Fibroblast of skin of left biceps (primary cell): ENCODE measurements at places on chromosomes 3 and 15.

GRCh38 chr3:105334138-105334882 lies 32.4 kb upstream of the ALCAM start:
- no peak for DNase-seq

- DNase-seq: no peak
Observed at GRCh38 chr3:194320100-194320499, 31.0 kb downstream of the CPN2 start.

DNA sequence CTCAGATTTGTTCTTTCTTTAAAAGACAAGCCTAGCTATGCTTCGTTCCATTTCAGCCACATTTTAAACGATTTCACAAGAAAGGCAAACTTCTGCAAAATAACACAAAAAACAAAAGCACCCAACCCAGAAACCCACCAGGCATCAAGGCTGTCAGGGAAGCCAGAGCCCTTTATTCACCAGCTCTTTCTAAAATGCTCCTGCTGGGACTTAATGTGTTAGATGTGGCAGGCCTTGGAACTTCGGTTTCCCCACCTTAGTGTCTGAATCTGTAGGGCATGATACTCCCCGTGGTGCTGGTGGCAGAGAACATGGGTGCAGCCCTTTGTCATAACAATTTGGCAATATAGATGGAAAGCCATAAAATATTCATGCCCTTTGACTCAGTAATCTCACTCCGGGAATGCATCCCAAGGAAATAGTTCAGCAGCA lies 56.8 kb upstream of the LCTL start:
- DNase-seq: no peak

- peak; percentile 59 for DNase-seq
Observed at GRCh38 chr3:124826703-124827102, 60.5 kb downstream of the ITGB5 start.

- no peak for DNase-seq
Observed at GRCh38 chr15:65940618-65940909, 71.3 kb downstream of the RAB11A start.
